ENCODE measurements at places on chromosomes 12 and 14. TPM values are rescaled to one million over a fixed set of nuclear protein-coding genes. Genes with fewer than 3 reads are reported as not detected.

DNA sequence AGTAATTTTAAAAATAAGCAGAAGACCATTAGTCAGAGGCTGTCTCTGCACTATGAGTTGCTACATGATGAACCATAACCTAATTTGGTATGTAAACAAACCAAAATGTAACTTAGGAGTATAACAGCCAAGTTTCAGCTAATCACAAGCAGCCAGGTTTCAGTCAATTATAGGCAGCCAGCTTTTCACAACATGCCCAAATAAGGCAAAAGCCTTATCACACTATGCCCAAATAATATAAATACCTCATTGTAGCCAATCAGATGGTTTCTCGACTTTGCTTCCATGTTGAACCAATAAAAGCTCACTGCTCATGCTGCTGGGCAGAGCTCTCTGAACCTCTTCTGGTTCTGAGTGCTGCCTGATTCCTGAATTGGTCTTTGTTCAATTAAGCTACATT, 38.6 kb downstream of the GARIN6 start:
- no peak for DNase-seq

DNA sequence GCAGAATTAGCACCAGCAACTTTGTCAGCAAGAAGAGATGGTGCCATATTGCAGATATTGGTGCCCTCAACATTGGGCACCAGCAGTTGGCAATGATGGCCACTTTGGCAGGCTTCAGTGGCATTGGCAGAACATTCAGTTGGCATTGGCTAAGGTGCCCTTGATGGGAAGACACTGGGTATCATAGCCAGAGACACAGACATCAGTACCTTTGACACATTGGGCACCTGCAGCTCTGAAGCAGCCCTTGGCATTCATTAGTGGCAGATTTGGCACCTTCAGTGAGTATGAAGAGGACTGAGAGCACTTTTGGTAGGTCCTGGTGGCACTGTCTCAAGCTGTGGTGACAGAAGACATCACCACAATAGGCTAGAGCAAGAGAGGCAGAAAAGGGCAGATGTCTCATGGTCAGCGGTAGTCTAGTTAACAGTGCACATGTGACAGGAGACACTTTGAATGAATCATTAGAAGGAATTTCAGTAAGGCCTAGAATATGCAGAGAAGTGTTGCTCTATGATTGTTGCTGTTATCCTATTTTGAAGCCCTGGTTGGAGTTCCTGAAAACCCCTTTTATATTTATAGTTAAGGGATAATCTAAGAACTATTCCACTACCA, 422.2 kb downstream of the APAF1 start:
- DNase-seq = no peak

The RIPK3 gene
- total RNA-seq = 1.8 TPM

DNA sequence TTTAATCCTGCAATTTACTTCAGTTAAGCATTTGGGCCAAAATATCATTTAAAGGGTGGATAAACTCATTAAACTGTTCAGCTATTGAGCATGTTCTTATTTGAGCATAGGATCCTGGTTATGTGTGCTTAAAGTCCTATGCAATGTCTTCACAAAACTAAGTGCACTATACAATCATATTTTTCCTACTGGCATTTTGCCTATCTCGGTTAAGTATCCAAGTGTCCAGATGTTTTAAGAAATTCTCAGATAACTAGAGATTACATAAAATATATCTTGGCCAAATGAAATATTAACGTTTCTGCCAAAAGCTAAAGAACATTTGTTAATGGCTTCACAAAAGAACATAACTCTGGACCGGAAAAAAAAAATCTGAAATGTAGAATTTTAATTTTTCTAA, 250.8 kb upstream of the LRFN5 start:
- no peak for DNase-seq

GRCh38 chr12:101823891-101824290, 6.9 kb downstream of the GNPTAB start:
- peak; percentile 19 for DNase-seq

GRCh38 chr12:21346542-21347205, 12.0 kb upstream of the SLCO1A2 start:
- no peak for DNase-seq

The OTOGL gene
- 0.26 TPM for total RNA-seq

Measured in dermis microvascular lymphatic vessel endothelial cell (primary cell).